NCI-H1694 (cell line): ENCODE measurements at places on chromosomes 2 and 18.

GRCh38 chr2:240967681-240968621 lies 30.5 kb upstream of the SNED1 start:
- no peak for DNase-seq

- DNase-seq = no peak
Observed at GRCh38 chr2:12951657-12951973, 234.9 kb downstream of the TRIB2 start.

DNA sequence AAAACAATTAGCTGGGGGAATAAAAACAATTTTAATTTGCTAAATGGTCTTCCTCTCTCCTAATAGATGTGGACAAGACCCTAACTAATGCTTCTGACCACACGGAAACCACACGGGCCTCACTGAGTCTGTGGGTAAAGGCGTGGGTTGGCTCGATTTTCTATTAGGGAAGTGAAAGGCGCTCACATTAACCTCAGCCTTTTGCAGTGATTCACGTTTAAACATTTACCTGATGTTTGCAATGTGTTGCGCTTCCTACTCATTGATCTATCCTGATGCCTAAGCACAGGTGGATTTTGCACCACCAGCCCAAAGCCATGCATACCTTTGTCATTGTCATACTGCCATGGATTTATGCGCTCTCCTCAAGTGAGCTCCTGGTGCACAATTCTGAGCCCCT lies 35.6 kb upstream of the NRP2 start:
- no peak for DNase-seq

GRCh38 chr2:11348209-11348749 lies 3.8 kb upstream of the ROCK2 start:
- DNase-seq = no peak

DNA sequence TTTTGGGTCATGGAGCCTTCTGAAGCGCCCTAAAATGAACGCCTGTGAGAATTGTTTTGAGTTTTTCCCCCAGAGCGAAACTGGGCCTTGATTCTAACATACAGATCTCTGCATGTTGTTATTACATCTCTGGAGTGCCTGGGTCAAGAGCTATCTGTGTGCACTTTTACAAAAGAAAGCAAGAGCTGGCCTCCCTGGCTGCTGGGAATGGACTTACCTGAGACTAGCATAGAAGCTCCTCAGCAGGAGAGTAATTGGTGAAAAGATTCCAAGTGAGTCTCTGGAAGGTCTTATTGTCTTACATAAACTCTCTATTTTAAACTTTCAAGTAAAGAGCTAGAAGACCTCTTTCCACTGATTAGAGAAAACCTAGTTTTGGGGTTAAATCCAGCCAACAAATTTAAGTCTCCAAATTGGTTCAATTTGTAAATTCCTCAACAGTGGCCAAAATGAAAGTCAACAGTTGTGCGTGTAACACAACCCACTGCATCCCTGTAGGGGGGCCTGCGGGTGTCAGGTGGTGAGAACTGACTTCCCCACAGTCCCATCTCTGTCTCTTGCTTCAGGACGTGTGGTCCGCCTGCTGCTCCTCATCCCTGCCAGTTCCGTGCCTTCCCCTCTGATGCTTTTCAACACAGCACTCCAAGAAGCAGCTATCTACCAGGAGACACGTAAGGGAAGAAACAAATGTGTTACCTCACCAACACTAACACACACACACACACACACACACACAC lies 206.1 kb downstream of the SH3BP4 start:
- no peak for DNase-seq

DNA sequence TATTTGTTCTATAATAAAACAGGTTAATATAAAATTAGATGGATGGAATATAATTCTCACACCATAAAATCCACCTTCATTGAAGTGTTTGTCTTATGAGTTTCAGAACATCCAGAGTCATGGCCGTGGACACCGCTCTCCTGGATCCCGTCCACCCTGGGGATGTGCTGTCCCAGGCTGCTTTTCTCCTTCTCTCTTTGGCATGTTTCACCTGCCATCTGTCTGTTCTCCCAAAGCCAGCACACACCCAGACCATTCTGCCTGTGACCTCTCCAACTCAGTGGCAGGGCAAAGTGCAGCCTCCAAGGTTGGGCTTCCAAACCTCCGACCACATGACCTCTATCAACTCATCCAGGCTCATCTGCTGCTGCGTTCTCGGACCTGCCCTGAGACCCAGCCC lies 104.7 kb downstream of the MYT1L start:
- peak; percentile 20 for DNase-seq

- DNase-seq = peak; percentile 80
Observed at GRCh38 chr2:175441181-175441761, 259.8 kb upstream of the ATP5MC3 start.

DNA sequence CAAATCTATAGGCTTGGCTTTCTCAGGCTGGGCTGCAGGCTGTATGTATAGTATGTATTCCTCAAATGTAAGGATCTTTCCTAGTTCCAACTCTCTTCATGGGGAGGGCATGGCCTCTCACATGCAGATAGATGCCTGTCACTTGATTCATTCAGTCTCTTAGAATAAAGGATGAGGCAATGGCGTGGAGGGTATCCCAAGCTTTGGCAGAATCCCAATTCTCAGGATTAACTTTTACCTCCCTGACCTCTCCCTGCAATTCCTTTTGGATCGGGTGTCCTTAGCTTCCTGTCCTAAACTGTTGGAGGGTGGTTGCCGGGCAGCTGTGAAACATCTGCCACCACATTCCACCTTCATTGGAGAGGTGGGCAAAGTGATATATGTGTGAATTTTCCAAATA lies 80.3 kb downstream of the INSIG2 start:
- DNase-seq = no peak

- no peak for DNase-seq
Observed at GRCh38 chr2:71557321-71557720, 104.0 kb downstream of the DYSF start.

DNA sequence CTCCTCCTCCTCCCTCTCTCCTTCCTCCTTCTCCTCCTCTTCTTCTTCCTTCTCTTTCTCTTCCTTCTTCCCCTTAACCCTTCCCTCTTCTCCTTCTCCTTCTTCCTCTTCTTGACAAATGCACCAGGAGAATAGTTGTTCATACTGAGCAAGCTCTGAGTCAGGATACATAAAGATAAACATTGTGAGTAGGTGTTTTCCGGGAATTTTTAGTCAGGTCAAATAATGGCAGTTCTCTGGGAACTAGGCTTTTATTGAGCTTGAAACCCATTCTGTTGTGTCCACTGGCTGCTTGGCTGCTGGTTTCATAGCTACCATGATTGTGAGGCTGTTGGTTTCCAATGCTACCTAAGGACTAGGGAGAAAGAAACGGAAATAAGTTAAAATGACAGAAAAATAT lies 1144.7 kb upstream of the DDX18 start:
- DNase-seq = no peak

- DNase-seq = peak; percentile 72
Observed at GRCh38 chr2:50401772-50402653, 629.9 kb downstream of the NRXN1 start.

GRCh38 chr2:130319536-130319935 lies 23.2 kb upstream of the IMP4 start:
- no peak for DNase-seq

DNA sequence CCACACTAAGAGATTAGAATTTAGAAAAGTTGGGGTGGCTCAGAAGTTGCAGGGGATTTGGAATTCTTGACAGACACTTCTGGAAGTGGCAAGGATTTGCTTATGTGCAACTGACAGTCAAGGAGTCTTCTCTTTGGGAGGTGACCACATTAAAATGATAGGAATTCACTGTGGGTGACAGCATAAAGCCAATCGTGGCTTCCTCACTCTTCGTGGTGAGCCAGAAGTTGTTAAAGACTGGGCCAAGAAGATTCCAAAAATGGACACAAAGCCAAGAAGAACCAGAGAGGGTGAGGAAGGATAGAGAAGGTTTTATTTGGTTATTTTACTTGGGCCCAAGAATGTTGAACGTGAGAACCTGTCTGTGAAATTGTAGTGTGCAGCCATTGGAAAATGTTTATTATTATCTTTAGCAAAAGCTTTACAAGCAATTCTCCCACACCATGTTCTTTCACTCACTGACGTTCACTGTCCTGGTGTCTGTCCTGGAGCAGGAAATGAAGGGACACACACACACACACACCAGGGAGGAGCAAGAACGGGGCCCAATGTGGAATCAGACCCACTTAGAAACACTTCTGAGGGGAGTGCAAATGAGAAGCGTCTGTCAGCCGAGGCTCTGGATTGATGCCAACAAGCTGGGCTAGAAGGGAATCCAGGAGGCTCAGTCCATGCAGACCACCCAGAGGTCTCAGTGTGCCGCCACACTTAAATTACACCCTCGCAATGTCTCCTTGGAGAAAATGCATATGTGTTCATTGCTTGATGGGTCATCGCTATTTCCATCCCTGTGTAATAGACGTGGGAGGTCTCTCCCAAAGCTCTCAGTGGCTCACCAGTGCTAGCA lies 37.2 kb downstream of the STEAP3 start:
- no peak for DNase-seq

- DNase-seq = no peak
Observed at GRCh38 chr2:30280596-30281434, 49.5 kb downstream of the LBH start.

GRCh38 chr2:132588576-132588975 lies 81.4 kb downstream of the LYPD1 start:
- DNase-seq = no peak

DNA sequence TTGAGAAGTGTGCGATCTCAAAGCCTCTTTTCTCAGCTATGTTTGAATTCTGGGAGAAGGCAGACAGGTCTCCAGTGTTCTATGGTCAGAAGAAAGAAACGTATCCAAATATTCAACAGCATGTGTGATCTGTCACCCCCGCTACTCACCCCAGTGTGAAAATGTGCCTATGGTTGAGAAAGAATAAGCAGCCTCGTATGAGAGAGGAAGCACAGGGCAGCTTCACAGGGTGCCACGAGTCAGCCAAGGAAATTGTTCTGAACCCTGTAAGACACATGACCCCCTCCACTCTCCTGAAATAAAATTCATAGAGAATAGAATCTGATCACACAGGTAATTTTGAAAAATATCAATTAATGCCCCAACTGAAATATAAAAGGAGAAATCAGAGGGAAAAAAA lies 8.0 kb upstream of the SF3B1 start:
- DNase-seq = no peak

DNA sequence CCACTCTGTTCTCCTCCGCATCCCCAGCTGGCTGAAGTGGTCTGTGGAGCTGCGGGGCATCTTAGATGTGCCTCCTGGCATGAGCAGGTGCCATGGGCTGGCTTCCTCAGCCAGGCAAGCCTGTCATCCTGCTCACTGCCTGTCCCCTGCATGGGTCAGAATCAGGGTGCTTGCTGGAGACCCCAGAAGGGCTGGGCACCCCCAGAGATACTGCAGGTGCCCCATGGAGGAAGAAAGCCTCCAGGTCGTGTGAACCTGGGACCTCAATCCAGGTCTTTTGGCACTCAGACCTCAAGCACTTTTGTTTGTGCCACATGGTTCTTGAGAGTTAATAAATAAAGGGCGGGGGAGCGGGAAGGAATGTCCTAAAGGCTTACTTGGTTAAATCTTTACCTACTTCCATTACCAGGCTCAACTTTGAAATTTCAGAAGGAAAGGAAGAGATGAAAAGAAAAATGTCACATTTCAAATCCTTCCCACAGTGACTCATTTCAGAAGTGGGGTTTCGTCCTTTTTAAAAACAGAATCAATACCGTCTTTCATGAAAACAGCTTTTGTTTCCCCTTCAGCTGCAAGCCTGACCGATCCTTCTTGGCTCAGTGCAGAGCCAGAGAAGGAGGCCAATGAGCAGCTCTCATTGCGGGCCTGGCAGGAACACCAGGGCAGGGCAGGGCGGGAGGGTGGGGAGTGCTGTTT lies 69.9 kb downstream of the RHOB start:
- no peak for DNase-seq

DNA sequence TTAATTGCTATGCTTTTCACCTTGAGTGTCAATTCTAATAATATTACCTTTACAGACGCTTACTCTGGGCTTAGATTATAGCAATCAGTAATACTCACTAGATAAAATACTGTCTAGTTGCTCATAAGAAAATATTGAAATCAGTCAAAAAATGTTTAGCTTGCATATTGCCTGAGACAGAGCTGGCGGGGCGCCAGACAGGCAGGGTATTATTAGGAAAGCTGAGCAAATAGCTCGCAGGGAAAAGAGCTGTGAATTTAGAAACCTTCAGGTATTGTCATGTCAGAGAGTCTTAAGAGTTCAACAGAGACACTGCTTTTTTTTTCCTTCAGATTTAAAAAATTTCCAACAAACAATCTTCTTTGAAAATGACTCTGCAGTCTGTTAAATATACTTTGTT lies 118.4 kb downstream of the MEIS1 start:
- DNase-seq = no peak

- no peak for DNase-seq
Observed at GRCh38 chr2:46836295-46837111, 79.1 kb downstream of the MCFD2 start.

DNA sequence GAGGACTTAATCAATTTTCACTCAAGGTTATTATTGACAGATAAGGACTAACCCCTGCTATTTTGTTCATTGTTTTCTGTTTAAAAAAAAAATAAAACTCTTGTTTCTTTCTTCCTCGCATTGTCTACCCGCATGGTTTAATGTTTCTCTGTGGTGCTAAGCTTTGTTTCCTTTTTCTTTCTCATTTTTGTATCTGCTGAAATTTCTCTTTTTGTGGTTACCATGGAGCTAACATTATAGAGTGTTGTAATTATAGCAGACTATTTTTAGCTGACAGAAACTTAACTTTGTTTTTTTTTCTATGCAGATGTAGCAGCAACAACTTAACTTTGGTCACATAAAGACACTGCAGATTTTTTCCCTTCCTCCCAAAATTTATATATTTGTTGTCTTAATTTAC lies 43.1 kb upstream of the CHN1 start:
- no peak for DNase-seq

DNA sequence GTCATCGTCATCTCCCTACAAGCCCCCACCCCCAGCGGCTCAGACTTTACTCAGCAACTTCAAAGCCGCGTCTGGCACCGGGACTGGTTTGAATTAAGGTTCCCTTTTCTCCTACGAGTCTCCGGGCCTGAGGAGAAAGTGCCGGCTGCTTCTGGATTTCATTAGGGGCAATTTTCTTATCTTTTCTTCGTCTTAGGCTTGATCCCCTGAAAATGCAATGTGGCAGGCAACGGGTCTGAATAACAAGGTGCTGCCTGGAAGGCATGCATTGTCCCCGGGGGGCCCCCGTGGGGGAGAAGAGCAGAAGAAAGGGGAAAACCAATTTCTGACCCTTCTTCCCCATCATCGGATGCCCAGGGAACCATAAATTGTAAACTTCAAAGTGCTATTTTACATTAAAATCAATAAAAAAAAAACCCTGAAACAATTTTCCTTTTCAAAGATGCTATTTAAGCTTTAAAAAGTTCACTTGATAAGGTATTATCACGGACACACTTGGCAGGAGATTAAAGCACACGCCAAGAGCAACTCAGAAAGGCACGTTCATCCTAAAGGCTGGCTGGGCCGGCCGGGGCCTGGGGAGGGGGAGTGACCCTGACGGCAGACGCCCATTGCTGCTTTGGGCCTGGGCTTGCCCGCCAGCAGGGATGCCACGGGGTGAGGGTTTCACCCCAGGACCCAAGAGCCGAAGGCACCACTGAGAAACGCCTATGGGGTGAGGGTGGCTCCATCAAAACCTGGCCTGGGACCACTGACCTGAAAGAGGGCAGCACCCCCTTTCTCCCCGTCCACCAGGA lies 230.4 kb downstream of the TWIST2 start:
- no peak for DNase-seq

- DNase-seq = no peak
Observed at GRCh38 chr2:223467196-223467595, 135.0 kb downstream of the SCG2 start.
